ENCODE measurements at places on chromosomes 1 and 21.

GRCh38 chr1:184033711-184034167 is 3.8 kb downstream of the COLGALT2 start:
- no peak for DNase-seq

- DNase-seq = no peak
Measured at GRCh38 chr1:27593678-27594563, 10.0 kb downstream of the AHDC1 start.

- no peak for DNase-seq
Measured at GRCh38 chr21:32698971-32699693, 28.7 kb downstream of the SYNJ1 start.

- DNase-seq = no peak
Measured at GRCh38 chr1:177239792-177240191, 69.0 kb downstream of the BRINP2 start.

- peak; percentile 59 for DNase-seq
Measured at GRCh38 chr1:50333595-50333974, 89.7 kb downstream of the DMRTA2 start.

DNA sequence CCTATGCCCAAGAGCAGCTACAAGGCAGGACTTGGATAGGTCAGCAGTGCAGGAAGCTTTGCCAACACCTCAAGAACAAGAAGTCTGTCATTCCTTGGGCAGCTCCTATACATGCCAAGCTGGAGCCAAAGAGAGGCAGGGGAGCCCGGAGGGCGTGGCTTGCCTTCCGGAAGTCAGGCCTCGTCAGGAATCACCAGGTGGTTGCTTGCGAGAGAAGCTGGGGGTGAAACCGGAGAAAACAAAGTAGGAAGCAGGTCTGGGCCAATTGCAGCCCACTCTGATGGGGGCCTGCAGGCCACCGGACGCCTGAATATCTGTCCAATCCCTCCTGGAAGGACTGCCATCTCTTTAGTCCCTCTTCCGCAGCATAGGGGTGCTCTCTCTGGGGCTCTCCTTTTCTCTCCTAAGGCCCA is 794 bp upstream of the FAM76A start:
- no peak for DNase-seq
